ENCODE measurements at places on chromosomes 6 and 20. TPM values are rescaled to one million over a fixed set of nuclear protein-coding genes. Genes with fewer than 3 reads are reported as not detected.

The PBOV1 gene
- not detected for total RNA-seq

DNA sequence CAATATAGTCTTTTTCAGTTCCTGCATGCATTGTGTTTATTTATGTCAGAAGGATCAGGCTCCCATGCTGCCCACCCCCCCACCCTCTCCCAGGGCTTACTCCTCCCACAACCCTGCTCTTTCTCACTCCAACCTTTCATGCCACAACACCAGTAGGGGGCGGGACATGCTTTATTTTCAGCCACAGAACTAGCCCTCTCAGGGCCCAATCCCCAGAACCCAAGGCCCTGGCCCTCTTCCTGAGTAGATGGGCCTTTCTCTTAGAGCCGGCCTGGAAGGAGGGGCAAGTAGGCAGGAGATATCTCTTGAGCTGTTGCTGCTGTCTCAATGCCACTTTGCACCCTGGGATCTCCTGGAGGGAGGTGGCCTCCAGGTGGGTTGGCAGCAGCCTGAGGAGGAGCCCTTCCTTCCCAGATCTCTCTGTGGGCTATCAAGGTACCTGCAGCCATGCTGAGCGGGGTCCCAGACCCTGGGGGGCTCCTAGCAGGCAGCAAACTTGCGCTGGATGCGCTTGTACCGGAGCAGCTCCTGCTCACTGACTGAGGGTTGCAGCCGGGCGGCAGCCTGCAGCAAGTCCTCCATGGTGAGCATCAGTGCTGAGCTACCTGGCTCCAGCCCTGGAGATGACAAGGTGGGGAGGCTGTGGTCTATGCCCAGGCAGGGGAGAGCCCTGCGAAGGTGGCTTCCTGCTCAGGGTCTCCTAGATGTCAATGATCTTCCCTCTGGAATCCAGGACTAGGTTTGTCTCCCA, 3.5 kb downstream of the GNMT start:
- no peak overlapping the region for H3K27ac ChIP-seq
- peaks cover 19% of the 10 kb centered on the region for H3K4me1 ChIP-seq

DNA sequence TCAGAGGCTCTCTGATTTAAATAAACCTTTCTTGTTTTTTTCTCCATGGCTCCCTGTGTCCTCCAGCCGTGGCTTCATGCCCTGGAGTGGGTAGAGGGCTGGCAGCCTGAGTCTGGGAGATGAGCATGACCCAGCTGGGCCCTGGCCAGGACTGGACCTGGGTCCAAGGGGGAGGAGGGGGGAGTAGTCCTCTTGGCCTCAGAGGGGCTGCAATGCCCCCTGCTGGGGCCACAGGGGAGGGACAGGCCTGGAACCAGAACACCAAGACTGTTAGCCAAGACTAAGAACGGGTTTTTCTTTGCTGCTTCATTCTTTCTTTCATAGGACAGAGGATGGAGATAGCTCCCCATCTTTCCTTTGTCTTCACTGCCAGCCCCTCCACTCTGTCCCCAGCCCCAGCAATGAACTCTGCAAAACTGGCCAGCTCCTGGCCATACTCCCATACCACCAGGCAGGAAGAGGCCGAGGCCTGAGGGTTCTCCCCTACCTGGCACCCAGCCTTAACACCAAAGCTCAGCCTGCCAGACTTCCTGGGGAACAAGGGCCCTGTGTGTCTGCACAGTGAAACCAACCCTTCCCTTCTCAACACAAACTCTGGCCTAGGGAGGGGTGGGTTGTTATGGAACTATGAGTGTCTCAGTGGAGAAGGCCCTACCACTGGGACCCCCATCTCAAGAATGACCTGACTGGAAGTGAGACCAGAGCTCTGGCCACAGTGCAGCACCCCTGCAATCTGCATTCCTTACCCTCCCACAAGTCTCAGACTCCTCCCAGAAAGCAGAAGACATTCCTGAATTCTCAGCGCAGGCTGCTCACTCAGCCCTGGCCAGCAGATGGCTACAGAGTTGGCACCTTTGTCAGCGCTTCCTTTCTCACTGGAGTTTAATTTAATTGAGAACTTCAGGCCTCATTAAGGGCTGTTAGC, 11.0 kb downstream of the SLC29A1 start:
- peaks cover 69% of the 10 kb centered on the region for H3K4me1 ChIP-seq
- H3K27ac ChIP-seq: peak overlapping the region; percentile 96
- no peaks in the 10 kb centered on the region for H3K27me3 ChIP-seq
- peak; percentile 81 for DNase-seq

- no peaks in the 10 kb centered on the region for H3K36me3 ChIP-seq
- H3K27me3 ChIP-seq: no peaks in the 10 kb centered on the region
- no peak for DNase-seq
- H3K27ac ChIP-seq: no peak overlapping the region
These were observed 2.8 kb upstream of the NEU1 start for GRCh38 chr6:31865205-31866118.

DNA sequence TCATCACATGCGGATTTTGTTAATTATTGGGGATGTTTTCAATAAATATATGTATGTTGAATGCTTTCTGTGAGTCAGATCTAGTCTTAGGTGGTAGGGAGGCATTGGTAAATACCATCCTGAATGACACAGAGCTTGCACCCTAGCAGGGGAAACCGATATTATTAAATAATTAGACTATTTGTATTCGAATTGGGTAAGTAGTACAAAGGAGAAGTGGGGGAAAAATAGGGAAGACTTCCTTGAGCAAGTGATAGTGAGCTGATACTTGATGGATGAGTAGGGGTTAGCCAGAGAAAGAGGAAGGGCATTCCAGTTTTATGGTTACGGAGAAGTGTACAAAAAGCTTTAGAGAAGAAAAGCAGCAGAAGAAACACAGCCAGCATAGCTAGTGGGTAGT, 1.5 kb downstream of the RIOK1 start:
- H3K4me1 ChIP-seq: peaks cover 50% of the 10 kb centered on the region
- H3K36me3 ChIP-seq: peaks cover 16% of the 10 kb centered on the region
- H3K27ac ChIP-seq: peak overlapping the region; percentile 94
- H3K4me3 ChIP-seq: peak overlapping the region; percentile 90

The SLPI gene
- total RNA-seq: not detected

- peaks cover 2% of the 10 kb centered on the region for H3K36me3 ChIP-seq
- H3K27me3 ChIP-seq: peaks cover 8% of the 10 kb centered on the region
- H3K4me1 ChIP-seq: peaks cover 27% of the 10 kb centered on the region
- peak overlapping the region; percentile 84 for H3K27ac ChIP-seq
These were observed 21.1 kb downstream of the EYA2 start for GRCh38 chr20:46915575-46916257.
